GM12892 (cell line): ENCODE measurements at places on chromosomes 7 and 10.
A peak's percentile ranks its signal among the peaks of the same experiment; 100 is the strongest.

DNA sequence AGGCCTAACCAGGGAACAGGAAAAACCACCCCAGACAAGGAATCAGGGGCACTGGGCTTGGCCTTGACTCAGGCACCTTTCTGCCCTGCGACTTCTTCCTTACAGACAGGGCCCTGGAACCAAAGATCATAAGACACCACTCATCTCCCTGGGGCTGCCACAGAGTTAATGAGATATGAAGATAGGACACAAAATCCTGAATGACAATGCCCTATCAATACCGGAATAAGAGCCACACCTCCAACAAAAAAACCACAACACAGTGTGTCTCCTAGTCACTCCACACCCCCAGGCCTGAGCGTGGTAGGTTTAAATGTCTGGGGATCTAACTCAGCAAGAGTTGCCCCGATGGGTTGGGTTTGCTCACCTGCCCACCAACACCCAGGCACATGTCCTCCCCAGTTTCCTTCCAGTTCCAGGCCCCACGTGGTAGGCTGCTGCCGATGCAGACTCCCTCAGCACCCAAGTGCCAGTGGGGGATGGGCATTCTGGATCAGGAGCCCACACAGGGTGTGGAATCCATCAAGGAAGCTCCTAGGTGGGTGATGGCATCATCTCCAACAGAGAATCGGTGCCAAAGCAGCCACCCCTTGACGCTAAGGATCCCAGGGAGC is 3.9 kb downstream of the DLG5 start:
- no peak for DNase-seq

DNA sequence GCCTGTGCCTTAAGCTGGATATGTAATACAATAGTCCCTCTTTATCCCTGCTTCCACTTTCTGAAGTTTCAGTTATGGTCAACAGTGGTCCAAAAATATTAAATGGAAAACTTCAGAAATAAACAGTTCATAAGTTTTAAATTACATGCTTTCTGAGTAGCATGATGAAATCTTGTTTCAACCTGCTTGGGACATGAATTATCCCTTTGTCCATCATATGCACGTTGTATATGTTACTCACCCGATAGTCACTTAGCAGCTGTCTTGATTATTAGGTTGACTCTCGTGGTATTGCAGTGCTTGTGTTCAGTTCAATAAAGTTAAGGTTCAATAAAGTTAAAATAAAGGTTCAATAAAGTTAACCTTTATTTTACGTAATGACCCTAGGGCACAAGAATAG is 25.5 kb downstream of the C1GALT1 start:
- DNase-seq, result no peak

GRCh38 chr10:103554488-103555324 is 61.2 kb downstream of the NEURL1 start:
- DNase-seq, result no peak

DNA sequence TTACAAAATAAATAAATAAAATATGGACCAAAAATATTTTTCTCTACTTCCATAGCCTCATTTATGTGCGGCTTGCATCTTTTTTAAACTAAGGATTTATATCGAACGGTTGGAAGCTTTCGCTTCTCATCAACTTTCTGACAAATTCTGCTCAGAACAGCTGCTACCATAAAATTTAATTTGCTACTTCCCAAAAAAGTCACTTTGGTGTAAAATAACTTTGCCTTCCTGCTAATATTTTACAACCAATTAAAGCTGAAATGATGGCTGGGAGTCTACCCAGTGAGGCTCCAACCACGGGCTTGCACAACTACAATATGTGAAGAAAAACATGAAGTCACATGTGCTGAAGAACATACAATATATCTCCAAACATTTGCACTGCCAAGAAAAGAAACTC is 253.1 kb upstream of the NEBL start:
- DNase-seq, result no peak

DNA sequence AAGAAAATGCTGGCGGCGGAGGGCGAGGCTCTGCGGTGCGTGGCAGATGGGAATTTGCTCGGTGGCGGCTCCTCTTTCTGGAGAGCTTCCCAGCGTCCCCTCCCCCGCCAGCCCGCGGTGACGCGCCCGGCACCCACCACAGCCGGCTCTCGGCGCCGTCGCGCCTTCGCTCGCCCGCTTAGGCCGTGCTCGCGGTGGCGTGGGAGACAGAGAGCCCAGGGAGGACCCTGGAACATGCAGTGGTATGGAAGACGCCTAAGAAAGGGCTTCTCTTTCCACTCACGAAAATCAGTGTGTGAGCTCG is 576 bp upstream of the CSGALNACT2 start:
- no peak for DNase-seq

DNA sequence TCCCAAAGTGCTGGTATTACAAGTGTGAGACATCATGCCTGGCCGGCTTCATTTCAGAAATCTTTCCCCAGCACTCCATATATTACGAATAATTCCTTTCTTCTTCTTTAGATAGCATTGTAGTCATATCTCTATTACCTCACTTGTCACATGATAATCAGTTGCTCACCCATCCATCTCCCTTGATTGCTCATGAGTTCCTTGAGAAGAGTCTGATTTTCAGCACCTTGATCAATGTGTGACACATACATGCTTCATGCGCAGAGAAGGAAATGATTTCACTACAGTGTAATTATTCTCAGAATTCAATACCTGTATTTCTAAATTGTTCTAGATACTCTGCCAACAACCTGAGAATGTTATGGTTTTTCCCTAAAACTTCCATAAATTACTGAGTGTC is 26.7 kb upstream of the GGCT start:
- DNase-seq, result no peak

DNA sequence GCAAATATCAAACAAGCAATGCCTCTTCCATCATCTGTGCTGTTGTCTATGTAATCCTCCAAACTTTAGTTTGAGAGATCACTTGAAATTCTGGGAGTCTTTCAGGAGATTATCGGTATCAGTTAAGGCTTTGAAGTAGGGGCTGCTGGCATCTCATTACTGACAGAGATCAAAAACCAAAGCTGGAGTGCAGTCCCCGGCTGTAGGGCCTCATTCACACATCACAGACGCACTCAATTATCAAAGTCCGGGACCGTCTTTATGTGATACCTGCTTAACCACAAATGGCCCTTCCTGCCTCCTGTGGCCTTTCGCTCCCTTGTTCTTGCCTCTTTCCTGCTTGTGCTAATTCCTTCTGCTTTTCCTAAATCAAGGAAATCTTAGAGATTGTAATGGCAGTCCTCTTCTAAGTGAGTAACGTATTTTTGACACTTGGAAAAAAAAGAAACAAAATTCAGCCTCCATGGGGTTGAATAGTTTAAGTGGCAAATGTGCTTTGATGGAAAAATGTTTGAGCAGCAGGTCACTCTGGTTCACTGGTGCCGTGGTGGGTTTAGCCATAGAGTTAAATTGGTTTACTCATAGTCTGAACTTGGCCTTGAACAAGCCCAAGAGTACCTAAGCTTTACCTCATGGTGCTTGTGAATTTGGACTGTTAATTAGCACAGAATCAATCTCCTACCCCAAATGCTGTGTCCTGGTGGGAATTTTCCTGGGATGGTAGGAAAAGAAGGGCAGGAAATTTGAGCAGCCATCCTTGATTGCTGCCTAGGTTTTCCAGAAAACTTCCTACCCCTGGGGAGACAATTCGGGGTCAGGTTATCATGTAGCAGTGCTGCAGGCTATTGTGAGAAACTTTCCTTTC is 178.9 kb upstream of the LYZL1 start:
- DNase-seq, result no peak

DNA sequence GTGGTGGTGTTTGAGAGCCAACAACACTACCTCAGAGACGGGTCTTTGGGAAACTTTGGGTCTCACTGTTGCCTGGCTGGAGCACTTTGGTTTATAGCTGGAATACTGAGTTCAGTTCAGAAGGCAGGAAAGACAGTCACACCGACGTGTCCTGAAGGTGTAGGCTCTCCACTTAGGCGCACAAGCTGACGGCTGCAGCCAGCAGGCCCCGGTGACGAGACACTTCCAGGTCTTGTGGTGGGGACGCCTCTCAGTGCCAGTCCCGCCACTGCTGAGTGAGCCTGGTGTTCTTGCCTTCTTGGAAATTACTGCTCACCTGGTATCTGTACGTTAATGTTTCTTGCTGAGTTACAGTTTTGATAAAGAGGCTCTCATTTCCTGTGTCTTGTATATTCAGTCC is 74.0 kb downstream of the WDR37 start:
- DNase-seq, result no peak

GRCh38 chr10:70540089-70540788 is 61.7 kb downstream of the PALD1 start:
- DNase-seq, result peak; percentile 73

GRCh38 chr7:157640144-157640543 is 303.3 kb downstream of the DNAJB6 start:
- no peak for DNase-seq

- DNase-seq, result no peak
These were observed 92.8 kb downstream of the VIPR2 start for GRCh38 chr7:159051916-159052315.

DNA sequence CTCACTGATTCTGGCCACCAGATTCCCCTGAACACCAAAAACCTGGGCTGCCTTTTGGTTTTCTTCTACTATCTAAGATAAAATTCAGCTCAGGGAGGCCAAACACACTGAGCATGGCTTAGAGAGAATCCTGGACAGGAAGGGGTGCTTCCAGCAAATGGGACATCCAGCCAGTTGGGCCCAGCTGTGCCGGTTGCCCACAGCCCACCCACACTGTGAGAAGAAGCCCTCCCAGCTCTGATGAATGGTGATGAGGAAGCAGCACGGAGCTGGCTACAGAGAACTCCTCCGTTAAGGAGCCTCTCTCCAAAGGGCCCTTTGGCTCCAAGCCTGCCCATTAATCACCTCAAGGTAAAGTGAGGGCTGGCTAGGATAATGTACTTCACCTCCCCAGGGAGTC is 15.9 kb downstream of the LRRC18 start:
- no peak for DNase-seq

- DNase-seq, result no peak
These were observed 67.8 kb downstream of the GRB10 start for GRCh38 chr7:50714857-50715256.

DNA sequence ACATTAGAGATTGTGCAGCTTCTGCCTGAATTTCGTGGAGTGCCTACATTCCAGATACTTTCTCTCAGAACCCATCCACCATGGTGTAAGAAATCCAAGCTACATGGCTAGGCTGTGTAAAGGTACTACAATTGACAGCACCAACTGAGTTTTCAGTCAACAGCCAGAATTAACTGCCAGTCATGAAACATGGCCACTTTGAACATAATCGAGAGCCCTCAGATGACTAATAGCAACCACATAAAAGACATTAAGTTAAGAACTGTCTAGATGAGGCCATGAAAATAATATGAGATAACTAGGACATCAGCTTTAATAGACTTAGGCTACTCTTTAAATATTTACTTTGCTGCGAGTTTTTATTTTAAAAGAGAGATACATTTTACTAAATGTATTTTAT is 1106.8 kb upstream of the LRRTM3 start:
- no peak for DNase-seq

GRCh38 chr7:108813251-108814014 is 243.8 kb downstream of the DNAJB9 start:
- no peak for DNase-seq

GRCh38 chr7:121169469-121169868 is 159.3 kb upstream of the WNT16 start:
- no peak for DNase-seq

DNA sequence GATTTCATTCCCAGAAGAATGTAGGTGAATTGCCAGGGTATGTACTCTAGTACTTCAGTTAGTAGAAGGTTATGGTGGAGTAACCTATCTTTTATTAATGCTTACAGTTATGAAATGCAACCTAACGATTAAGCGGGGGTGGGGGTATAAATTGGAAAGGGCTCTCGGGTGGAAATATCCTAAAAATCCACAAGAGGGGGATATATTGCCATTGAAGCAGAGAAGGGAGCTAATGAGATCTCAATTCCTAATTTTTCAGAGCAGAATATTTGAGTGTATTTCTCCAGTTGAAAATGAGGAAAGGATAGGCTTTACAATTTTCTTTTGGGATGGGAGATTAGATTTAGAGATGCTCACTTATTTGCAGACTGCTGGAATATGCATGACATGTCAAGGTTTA is 90.8 kb downstream of the DNAJB9 start:
- no peak for DNase-seq

GRCh38 chr7:96658022-96658412 is 51.6 kb downstream of the SEM1 start:
- DNase-seq, result no peak

DNA sequence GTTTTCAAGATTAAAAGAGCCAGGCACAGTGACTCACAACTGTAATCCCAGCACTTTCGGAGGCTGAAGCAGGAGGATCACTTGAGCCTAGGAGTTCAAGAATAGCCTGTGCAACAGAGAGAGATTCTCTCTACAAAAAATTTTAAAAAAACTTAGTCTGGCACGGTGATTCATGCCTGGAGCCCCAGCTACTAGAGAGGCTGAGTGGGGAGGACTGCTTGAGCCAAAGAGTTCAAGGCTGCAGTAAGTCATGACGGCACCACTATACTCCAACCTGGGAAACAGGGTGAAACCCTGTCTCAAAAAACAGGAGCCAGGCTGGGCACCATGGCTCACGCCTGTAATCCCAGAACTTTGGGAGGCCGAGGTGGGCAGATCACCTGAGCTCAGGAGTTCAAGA is 86.6 kb upstream of the KCTD7 start:
- no peak for DNase-seq

DNA sequence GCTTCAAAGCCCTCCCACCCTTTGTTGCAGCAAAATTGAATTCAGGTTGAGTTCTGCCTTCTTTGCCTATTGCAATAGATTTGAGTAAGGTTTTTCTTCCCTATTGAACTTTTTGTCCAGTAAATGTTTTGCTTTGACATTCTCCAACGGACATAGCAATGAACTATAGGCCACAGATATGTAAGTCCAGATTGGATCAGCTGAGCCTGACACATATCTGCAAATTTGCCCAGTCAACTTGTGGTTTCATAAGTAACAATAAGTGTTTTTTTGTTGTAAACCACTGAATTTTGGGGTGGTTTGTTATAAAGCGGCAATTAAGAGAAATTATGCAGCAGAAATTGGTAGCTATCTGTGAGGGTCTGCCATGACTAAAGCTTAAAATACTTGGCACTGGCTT is 332.1 kb upstream of the SORCS1 start:
- DNase-seq, result no peak

GRCh38 chr10:131657318-131657984 is 243.4 kb upstream of the PPP2R2D start:
- DNase-seq, result no peak

GRCh38 chr7:48365010-48365409 is 193.8 kb downstream of the ABCA13 start:
- DNase-seq, result no peak
